Activated CD4-positive, CD25-positive, alpha-beta regulatory T cell (primary cell): ENCODE measurements at places on chromosomes 5 and 9.

DNA sequence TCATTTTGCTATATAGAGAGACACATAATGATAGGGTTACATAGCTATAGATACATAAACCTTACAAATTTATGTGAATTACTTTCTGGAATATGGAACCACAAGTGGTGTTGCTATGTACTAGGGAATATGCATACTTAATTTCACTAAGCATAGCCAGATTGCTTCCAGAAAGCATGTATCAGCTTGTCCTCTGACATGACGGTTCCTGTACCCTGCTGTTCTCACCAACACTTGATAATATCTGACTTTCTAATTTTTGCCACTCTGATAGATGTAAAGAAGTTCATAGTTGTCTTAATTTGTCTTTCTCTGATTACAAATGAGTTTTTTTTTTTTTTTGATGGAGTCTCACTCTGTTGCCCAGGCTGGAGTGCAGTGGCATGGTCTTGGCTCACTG is 18.0 kb upstream of the CKS2 start:
- DNase-seq, result no peak

DNA sequence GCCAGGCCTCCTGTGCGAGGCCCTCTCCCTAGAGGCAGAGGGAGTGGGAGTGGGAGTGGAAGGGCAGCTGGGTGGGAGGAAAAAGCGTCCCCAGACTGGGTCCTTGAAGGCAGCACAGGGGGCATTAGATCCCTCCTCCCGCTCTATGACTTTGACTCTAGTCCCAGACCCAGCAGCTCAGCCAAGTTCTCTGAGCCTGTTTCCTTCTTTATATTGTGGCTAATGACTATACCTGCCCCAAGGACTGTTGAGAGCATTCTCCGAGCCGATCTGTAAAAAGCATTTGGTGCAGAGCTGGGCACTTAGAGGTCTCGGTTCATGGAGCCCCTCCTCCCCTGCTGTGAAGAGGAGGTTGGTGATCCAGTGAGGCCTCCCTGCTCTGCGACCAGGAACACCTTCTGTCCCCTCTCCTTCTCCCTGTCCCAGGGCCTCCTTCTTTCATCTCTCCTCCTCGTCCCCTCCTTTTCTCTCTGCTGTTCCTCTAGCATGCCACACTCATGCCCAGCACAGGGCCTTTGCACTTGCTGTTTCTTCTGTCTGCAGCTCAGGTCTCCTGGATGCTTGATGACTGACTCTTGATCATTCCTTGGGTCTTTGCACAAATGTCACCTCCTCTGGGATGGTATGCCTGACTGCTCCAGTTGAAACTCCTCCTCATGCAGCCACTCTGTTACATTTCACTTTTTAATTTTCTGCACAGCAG is 23.4 kb upstream of the PSD2 start:
- no peak for DNase-seq

- no peak for DNase-seq
Measured at GRCh38 chr5:38036765-38037164, 196.9 kb upstream of the GDNF start.

GRCh38 chr5:100576217-100576751 is 41.1 kb downstream of the FAM174A start:
- no peak for DNase-seq

- no peak for DNase-seq
Measured at GRCh38 chr9:28206280-28206679, 633.0 kb upstream of the C9orf72 start.

DNA sequence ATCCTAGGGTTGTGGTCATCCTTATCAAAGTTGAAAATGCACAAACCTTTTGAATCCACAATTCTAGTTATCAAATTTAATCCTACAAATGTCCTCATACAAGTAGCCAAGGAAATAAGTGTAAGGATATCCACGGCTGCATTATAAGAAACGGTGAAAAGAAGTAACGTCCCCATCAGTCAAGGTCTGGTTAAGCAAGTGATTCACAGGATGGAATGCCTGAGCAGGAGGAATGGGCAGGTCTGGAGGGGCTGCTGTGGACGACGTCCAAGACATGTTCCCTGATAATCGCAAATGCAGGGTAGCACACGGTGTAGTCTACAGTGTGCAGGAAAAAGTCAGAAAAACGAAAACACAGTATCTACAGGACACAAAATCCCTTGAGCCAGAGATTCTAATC is 118.6 kb downstream of the ADAMTS2 start:
- no peak for DNase-seq
